ENCODE measurements at places on chromosomes 3 and 15.

DNA sequence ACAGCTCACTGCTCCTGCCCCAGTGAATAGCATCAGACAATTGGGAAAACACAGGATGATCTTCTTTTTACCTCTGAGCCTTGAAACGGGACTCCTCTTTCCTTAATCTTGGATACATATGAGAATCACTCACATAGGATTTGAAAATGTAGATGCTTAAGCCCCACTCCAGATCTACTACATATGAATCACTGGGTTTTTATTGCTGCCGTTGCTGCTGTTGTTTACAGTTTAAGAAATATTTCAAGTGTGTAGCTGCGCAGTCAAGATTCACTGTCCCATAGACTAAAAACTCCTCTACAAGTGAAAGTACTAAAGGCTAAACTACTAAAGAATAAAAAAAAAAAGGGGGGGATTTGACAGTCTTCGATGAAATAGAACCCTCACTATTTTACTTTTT lies 765.9 kb downstream of the NTRK3 start:
- no peak for DNase-seq

GRCh38 chr3:188270423-188270972 lies 116.5 kb downstream of the LPP start:
- no peak for DNase-seq

- no peak for DNase-seq
Observed at GRCh38 chr3:195461594-195462307, 18.9 kb upstream of the ACAP2 start.

GRCh38 chr3:157121522-157121921 lies 38.4 kb downstream of the CCNL1 start:
- no peak for DNase-seq

GRCh38 chr3:162015856-162016255 lies 519.2 kb downstream of the OTOL1 start:
- no peak for DNase-seq
